ENCODE measurements at places on chromosomes 7 and 10. TPM values are rescaled to one million over a fixed set of nuclear protein-coding genes. Genes with fewer than 3 reads are reported as not detected.

GRCh38 chr10:105800641-105801040 lies 1159.6 kb downstream of the SORCS3 start:
- no peak for DNase-seq

- DNase-seq, result peak; percentile 82
These were observed 34.0 kb downstream of the DNAJB12 start for GRCh38 chr10:72320676-72321247.

DNA sequence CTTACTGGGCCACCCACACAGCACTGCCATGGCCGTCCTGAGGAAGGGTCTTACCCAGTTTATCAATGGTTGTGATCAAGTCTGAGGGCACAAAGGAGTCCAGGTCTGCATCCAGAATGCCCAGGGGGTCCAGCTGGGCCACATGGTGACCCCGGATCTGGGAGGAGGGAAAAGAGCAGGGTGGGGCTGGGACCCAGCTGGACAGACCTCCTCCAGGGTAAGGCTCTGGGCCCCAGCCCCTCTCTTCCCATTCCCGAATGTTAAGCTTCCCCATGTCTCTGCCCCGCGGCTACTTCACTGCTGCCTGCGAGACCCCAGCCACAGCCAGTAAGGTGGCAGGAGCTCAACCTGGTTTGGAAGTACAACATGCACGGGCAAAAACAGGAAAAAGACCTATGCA lies 9.5 kb downstream of the OGDHL start:
- DNase-seq, result no peak

DNA sequence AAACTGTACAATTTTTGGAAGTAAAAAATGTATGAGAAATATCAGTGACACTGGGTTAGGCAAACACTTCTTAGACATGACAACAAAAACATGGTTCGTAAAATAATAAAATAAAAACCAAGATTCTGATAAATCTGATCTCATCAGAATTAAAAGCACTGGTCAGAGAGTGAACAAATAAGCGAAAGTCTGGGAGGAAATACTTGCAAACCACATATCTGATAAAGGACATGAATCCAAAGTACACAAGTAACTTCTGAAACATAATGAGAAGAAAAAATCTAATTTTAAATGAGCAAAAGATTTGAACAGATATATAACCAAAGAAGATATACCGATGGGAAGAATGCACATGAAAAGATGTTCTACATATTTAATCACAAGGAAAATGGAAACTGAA lies 91.5 kb downstream of the RTKN2 start:
- DNase-seq, result no peak

DNA sequence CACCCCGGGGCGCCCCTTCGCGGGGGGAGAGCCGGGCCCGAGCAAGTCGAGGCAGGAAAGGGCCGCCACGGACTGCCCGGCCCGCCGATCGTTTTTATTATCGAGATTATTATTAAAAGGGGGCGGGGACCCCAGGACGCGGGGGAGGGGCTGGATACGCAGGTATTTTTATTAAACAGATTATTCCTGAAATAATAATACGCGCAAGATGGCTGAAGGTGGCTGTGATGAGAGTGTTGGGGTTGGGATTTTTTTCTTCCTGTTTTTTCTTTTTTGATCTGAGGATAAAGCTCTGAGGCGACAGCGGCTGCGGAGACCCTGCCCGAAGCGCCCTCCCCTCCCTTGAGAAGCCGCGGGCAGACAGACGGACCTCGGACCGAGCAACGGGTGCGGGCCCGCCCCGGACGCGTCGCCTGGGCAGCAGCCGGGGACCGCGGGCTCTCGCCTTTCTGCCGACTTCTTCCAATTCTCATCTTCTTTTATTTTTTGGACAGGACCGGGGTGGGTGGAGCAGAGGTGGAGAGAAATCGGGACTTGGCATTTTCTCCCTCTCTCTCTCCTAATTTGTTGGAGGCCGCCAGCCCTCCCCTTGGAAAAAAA lies 1.4 kb upstream of the TRIM8 start:
- peak; percentile 86 for DNase-seq

- no peak for DNase-seq
These were observed 21.2 kb downstream of the PRXL2A start for GRCh38 chr10:80429521-80429973.

DNA sequence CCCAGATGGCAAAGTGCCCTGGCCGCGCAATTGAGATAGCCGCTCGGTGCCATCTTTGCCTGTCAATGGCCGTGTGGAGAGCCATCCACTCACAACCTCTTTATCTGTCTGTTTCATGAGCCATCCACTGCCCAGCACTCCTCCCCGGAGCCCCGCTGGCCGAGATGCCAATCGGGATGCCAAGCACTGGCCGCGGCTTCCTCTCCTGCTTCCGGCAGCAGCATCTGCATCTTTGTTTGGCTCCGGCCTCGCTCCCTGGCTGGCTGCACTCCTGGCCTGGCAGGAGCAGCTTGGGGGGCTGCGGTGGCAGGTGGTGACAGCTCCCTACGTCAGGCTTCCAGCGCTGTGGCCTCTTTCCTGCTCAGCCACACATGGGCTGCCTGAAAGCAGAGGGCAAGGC lies 231.7 kb downstream of the USP6NL start:
- DNase-seq, result no peak

GRCh38 chr10:48235501-48235900 lies 39.0 kb downstream of the FRMPD2 start:
- no peak for DNase-seq

DNA sequence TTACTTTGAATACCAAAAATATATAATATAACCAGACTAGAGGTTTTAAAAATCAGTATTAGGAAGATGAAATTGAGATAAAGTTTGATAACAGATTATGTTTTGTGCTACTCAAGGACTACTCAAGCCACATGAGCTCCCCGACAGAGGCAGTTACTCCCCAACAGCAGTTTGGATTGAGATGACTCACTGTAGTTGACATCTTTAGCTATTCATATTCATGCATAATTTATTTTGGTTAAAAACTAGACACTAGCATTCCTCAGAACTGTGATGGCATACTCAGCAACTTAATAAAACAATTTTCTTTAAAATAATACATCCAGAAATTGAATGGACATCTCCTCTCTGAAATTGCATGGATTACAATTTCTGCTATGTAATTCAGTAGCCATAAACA lies 19.6 kb downstream of the PCLO start:
- no peak for DNase-seq

DNA sequence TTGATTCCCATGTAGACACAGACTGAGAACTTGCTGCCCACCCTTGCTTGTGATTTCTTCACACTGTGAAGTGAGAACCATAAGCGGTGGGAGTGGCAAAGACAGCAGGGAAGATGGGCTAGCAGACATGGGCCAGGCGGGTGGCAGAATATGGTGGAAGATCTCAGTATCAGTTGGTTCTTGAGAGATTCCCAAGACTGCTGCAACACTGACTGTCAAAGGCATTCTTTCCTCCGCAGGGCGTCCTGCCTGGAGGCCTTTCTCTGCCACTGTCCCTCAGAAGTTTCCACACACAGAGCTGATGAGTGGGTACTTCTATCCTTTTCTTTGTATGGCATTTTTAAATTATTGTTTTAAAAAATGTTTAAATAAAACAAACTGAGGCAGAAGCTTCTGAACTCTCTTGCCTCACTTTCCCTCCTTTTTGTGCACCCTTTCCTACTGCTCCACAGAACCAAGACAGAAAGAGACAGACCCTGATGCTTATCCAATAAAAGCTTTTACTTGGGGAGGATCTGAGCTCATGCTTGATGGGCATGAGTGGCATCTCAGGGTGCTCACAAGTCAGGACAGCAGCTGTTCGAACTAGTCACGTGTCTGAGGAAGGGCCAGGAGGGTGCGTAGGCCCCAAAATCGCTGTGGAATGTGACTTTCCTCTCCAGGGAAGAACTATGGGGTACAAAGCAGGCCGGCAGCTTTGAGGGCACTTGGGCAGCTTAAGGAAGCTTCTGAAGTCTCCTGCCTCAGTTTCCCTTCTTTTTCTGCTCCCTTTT lies 104.7 kb upstream of the PCGF5 start:
- no peak for DNase-seq

DNA sequence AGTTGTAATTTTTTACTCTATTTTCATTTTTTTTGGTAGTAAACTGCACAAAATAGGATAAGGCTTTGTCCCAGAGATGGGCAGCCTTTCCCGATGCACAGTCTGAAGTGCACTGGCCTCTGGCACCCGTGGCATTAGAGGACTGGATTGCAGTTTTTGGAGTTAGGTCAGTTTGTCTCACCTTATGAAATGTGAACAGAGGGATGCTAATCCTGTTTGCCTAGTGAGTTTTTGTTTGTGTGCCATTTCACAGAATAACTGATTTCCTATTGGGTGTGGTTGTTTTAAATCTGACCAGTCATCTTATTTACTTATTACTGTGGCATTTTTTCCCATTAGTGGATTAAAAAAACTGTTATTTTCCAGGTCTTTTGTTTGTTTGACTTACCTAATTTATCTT lies 109.5 kb upstream of the GATA3 start:
- DNase-seq, result no peak

DNA sequence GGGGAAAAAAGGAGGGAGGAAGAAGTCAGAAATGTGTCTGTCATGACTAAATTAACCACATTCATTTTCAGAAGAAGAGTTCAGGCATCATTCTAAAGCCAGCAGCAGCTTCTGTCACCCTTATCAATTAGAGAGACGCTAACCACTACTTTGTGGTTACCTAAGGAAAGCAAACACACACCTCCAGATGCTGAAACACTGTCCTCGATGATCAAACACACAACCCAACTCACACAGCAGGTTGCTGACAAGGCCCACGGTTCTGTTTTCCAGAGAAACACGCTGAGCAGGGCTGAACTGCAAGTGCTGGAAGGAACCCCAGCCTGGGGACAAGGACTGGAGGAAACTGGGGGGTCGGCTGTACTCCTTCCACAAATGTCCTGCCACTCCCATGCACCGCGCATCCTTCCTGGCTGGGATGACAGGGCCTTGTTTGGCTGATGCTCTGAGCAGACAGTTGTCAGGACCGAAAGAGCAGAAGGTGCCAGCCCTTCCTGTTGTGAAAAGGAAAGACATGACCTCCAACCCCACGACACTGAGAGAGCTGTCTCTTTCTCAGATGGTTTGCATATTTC lies 36.6 kb downstream of the PRKCQ start:
- DNase-seq, result no peak

- no peak for DNase-seq
These were observed 12.4 kb downstream of the BCAP29 start for GRCh38 chr7:107592361-107593024.

DNA sequence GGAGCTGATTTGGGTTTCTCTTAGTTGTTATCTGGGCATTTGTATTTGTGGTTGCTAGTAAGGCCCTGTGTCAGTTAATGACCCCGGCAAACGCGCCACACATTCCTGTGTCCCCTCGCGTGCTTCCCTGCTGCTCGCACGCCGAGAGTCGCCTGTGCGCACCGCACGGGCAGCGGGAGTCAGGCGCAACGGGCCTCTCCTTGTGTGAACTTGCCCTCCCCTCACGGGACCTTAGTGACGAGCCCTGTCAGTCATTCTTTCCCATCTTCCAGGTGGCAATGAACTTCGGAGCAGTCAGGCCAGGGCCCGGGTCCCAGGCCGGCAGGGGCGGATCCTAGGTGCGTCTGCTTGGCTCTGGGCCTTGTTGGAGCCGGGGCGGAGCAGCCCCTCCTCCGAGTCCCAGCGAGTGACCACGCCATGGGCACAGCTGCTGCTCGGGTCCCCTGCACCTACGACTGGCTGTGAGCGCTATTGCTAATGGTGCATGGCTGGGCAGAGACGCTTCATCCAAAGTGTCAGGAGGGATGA lies 12.4 kb upstream of the PRKAR1B start:
- DNase-seq, result peak; percentile 47

DNA sequence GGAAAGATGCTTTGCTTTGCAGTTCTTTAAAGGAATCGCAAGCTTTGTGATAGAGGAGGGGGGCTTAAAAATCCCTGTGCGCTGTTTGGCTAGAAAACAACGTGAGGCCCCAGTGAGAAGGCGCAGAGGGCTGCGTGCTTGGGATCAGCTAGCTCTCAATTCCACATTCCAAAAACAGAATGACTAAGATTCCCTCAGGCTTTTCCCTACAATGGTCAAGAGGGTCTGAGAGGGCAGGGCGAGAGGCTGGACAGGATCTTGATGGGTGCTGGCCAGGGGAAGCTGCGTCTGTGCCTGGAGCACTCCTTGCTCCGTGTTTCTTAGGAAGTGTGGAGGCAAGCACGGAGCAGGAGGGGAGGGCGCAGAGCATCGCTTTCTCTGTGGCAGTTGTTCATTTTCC lies 72.1 kb upstream of the INHBA start:
- no peak for DNase-seq

GRCh38 chr10:113094114-113094486 lies 144.1 kb downstream of the TCF7L2 start:
- DNase-seq, result no peak

DNA sequence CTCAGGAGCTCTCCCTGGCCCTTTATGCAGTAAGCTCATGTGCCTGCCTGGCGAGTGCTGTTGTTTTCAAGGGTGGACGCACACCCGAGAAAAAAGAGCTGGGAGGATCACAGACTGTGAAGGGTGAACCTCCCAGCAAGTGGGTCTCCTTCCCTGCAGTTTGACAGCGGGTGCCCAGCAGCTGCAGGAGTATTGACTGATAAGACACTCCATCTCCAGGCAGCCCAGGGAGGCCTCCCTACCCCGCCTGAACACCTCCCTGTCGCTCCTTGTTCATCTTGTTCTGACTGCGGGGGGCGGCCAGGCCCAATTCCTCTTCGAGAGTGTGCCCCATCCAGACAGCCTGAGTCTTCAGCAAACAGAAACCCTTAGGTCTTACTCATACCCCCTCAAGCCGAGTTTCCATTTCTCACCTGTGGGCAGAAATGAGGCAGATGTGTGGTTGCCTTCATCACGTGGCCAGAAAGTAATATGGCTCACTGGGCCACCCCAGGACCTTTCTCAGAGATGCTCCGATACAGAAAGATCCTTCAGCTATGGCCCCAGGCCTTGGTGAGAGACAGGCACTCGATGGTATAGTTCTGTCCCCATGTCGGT lies 17.2 kb downstream of the MDH2 start:
- DNase-seq, result no peak

DNA sequence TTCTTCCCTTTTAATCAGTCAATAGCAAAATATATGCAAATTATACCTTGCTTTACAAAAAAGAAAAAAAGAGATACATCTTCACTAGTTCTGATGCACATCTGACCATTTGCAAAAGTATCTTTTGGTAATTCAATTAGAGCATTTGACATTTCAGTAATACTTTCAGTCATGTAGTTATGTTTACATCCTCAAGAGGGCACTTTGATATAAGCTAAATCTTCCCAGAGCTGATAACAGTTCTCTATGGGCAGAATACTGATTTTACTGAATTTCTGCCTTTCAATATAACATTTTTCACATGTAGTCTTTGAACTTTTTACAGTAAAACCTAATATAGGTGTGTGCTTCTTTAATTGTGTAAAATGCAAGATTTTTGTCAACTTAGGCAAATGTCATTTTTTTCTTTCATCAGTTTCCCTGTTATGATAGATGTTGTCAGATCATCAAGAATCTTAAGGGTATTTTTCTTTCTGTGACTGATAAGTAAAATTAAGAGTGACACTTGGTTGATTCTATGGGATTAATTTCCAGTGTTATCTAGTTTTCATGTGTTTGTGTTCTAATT lies 703.5 kb upstream of the SEMA3D start:
- no peak for DNase-seq

ASIC3 gene
- total RNA-seq, result 4.7 TPM

CYP26C1 gene
- total RNA-seq, result 0.85 TPM

ZNF438 gene
- 15.3 TPM for total RNA-seq

ADO gene
- 35.1 TPM for total RNA-seq

COMMD3 gene
- total RNA-seq, result 53.3 TPM

ITGB8 gene
- total RNA-seq, result 207 TPM

NSMCE4A gene
- total RNA-seq, result 46.7 TPM

GPR26 gene
- total RNA-seq, result not detected

AGAP4 gene
- total RNA-seq, result 30.5 TPM

CYP2C19 gene
- not detected for total RNA-seq

PDLIM1 gene
- total RNA-seq, result 138 TPM

TMEM225B gene
- 3.5 TPM for total RNA-seq

TUBB8 gene
- not detected for total RNA-seq

NUTM2E gene
- not detected for total RNA-seq

C10orf105 gene
- total RNA-seq, result 0.53 TPM

ZNRF2 gene
- 27.8 TPM for total RNA-seq
